ENCODE measurements at places on chromosomes 1 and 21.

DNA sequence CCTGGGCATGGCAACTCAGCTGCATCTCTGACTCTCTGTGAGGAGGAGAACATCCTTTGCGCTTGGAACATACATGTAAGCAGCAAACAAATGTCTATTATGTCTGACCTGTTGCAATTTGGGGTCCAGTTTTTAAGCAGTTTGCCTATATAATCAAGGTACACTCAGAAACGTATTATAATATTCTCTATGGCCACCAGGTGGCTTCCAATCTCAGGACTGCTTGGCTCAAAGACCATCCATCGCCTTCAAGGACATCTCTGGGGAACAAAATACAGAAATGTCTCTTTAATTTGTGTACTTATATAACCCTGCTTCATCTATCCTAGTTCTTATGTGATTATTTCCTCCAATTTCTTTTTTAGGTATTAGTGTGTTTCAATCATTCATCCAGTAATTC lies 227.2 kb downstream of the OLFM3 start:
- no peak for DNase-seq

DNA sequence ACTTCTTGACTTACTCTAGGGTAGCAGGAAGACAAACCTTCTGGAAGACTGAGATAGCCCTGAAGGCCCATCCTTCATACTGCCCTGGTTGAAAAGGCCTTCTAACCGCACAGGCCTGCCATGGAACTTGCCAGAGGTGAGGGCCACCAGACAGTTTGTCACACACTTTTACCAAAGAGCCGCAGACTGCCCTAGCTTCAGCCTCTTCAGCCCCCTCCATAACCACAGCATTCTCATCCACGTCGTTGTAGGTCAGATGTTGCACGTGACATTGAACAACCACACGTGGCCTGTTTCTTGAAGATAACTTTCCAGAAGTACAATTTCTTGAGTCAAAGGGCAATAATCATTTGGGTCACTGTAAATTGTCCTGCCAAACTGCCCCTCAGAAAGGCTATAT lies 18.9 kb downstream of the ZNF362 start:
- DNase-seq = no peak

GRCh38 chr1:206039046-206039973 lies 13.7 kb upstream of the RHEX start:
- DNase-seq = no peak

DNA sequence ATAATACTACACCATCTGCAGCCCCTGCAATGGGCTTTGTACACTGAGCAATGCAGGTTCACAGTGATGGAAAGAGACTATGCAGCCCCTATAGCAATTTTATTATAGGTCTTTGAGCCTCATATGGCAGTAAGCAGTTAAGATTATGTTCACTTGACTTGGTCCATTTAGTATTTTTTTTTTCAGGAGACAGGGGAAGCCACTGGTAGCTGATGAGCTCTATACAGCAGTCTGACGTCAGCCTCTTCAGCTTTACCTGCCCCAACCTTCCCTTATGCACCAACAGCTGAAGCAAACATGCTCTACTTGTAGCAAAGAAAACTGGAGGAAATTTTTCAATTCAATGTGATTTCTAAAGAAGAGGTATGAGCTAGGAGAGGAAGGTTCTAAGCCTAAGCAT lies 32.2 kb downstream of the AIDA start:
- DNase-seq = no peak

GRCh38 chr1:84190455-84190854 lies 46.4 kb downstream of the PRKACB start:
- DNase-seq = no peak

- DNase-seq = no peak
Measured at GRCh38 chr1:118396829-118397495, 211.9 kb upstream of the SPAG17 start.

- no peak for DNase-seq
Measured at GRCh38 chr1:38497921-38498656, 361.5 kb downstream of the RRAGC start.

DNA sequence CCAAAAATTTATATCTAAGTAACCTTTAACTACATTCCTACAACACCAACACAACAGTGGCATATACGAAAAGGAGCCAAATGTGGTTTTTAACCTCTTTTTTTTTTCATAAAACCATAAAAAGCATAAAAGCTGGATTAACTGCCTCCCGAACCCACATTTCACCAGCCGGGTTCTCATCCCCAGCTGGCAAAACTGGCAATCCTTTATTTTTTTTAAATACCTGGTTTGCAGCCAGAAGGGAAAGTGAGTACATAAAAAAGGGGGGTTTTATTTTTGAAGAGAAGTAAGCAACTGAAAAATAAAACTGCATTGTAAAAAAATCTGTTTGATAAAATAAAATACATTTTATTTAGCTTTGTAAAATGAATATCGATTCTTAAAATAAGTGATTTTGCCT lies 295.4 kb downstream of the AKT3 start:
- DNase-seq = no peak

DNA sequence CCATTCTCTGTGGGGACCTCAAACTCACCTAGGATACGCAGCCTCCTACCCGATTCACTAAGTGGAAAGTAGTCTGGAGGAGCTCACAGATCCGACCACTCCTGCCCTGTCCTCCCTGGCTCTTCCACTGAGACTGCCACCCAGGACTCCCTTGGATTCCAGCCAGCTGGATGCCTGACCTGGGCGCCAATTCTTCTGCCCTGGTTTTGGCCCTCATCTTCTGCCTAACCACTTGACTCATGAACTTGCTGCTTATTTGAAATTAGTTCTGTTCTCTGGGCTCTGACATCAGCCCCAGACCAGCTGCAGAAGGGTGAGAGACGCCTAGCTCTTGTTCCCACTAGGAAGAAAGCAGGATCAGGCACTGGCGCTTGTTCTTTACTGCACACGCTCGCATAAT lies 48.9 kb downstream of the SLC35D1 start:
- no peak for DNase-seq

GRCh38 chr1:94535095-94535494 lies 6.5 kb downstream of the F3 start:
- no peak for DNase-seq

- no peak for DNase-seq
Measured at GRCh38 chr21:42563261-42563660, 49.6 kb downstream of the SLC37A1 start.

Measured in CD8-positive, alpha-beta T cell (primary cell).